ENCODE measurements at places on chromosomes 12 and 14. TPM values are rescaled to one million over a fixed set of nuclear protein-coding genes. Genes with fewer than 3 reads are reported as not detected.

- DNase-seq = no peak
Observed at GRCh38 chr12:42495244-42495643, 94.3 kb downstream of the PRICKLE1 start.

DNA sequence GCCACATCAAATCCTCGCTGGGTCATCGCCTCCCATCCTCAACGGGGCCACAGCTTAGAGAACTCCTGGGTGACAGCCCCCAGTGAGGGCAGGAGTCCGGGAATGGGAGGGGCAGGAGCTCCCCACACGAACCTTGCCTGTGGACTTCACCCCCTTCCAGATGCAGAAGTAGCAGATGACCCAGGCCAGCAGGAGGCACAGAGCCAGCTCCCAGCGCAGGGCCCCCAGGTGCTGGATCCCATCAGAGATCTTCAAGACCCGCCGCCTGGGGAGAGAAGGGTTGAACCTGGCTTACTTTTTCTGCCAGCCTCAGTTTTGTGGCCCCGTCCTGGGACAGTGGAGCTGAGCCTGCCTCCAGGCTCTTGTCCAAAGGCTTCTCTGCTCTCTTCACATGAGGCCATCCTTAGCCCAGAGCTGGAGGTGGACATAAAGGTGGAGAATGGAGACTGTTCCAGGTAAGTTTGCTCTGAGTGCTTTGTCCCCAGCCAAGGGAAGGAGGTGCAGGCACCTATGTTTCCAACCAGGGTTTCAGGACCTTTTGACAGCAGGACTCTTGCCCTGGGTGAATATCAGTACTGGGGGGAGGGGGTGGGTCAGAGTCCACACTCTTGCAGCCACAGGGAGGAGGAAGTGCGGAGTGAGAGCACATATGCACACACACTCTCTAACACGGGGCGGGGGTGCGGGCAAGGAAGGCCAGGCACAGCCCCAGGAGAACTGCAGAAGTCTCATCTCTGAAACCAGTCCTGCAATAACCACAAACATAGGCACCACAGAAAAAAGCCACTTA, 23.3 kb upstream of the SLC6A12 start:
- DNase-seq = no peak

The PLBD2 gene
- total RNA-seq = 25.4 TPM

DNA sequence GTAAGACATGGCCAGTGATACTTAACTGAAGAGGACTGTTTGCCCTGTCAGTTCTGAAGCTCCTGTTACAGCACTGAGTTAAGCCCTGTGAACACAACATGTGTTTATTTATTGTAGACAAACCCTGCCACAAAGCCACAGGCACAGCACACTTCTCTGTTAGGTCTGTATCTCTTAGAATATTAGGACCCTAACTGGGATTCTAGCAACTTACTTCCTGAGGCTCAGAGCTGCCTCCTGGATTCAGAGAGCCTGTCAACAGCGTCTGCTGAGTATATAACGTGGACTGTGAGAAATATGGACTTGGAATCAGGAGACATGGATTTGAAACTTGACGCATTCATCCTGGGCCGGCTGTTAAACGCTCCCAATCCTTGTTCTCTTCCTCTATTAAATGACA, 135.0 kb upstream of the HIF1A start:
- DNase-seq = no peak

DNA sequence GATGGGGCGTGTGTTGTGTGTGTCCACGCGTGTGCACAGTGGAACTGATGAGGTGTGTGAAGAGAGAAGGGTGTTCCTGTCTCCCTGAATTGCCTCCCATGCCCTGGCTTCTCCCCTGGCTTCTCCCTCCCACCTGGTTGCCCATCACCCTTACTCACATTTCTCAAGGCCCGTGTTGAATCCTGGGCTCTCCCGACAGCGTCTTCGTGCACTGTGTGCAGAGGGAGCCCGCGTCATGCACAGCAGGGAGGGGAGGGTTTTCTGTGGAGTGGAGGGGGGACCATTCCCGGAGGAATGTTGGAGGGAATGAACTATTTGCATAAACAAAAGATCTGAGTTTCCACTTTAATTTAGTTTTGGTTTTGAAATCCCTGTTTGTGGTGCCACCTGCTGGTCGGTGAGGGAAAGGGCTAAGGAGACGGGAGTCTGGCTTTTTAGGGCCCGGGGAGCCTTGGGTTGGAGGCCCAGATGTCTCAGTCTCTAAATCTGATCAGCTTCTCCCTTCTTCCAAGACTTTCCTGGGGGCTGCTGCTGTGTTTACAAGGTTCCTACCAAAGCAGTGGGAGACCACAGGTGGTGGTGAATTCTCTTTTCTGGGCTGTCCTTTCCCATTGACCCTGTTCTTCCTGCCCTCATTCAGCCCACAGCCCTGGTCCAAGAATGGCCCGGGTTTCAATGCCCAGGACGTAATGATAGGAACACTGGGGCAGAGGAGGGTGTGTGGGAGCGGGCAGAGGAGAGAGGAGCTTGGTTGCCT, at the start of gene C1R:
TSS of gene C1R (minus strand) at position 217 of the 757 bp plus-strand sequence. CDS start at position 160, 57 bp downstream.
- peak; percentile 94 for DNase-seq

The CCDC88C gene
- total RNA-seq = 17.2 TPM

DNA sequence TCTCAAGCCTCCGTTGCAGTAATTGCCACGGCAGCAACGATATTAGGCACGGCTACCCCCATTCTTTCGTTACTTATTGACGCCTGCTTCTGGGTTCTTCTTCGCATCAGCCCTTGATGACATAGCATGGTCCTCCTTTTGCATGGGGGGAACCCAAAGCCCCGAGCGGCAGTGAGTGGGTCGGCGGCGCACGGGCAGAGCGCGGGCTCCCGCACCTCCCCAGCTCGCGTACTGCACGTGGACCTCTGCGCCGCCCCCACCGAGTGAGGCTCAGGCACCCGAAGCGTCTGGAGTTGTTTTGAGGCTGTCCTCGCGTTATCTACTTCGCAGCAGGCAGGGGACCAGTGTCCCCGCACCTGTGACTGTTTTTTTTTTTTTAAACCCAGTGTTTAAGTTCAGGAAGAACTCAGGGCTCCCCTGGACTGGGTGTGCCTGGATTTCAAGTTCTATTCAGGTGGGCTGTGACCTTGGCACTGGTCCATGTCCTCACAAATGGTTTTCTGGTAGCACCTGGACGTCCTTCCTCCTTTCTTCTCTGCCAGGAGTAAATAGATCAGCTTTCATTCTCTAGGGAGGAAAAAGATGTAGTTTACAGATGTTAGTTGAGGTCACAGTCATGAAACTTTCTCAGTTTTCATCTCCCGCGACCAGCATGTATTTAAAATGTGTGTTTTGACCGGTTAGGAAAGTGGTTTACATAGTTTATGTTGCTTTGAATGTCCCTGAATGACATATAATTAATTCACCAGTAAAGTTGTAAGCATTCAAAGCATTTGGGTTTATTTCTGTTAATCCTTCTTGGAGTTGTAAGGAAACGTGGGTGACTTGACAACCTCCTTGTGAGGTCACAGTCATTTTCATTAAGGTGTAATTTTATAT, 1.4 kb upstream of the FOXN4 start:
- no peak for DNase-seq

All from lower leg skin (tissue), 4 donors.